ENCODE measurements at places on chromosomes 6 and 20.
A peak's percentile ranks its signal among the peaks of the same experiment; 100 is the strongest.

- DNase-seq, result peak; percentile 68
These were observed 124.2 kb downstream of the LY86 start for GRCh38 chr6:6712449-6713403.

GRCh38 chr20:50911030-50911429, 20.2 kb downstream of the ADNP start:
- DNase-seq, result no peak

- no peak for DNase-seq
These were observed 123.4 kb downstream of the LY86 start for GRCh38 chr6:6711832-6712448.

DNA sequence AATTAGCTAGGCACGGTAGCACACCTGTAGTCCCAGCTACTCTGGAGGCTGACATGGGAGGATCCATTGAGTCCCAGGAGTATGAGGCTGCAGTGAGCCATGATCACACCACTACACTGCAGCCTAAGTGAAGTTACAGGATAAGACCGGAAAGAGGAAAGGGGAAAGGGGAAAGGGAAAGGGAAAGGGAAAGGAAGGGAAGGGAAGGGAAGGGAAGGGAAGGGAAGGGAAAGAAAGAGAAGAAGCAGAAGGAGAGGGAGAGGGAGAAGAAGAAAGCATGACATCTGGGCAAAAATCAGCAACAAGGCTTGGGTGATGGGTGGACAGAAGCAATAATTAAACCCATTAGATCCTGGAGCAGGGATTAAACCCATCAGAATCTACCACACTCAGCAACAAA, 101.7 kb upstream of the RAB32 start:
- DNase-seq, result no peak

DNA sequence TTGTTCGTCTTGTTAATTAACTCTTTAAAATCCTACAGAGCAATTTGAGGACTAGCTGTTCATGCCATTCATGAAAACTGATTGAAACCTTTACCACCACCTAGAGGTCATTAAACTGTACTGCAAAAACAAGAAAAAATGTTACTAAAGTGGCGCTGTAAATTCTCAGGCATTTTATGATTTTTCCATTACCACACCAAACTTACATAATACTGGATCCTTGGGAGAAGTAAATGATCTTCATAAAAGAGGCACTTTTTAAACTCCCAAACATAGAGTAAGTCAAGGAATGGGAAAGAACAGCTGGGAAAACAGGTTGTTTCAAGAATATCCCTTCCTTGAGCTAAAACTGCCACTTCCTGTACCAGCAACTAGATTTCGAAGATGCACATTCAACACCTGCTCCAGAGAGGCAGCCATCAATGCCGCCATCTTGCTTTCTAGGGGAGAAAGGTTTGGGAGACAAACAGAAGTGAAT, 54.3 kb downstream of the MYLIP start:
- DNase-seq, result peak; percentile 19

DNA sequence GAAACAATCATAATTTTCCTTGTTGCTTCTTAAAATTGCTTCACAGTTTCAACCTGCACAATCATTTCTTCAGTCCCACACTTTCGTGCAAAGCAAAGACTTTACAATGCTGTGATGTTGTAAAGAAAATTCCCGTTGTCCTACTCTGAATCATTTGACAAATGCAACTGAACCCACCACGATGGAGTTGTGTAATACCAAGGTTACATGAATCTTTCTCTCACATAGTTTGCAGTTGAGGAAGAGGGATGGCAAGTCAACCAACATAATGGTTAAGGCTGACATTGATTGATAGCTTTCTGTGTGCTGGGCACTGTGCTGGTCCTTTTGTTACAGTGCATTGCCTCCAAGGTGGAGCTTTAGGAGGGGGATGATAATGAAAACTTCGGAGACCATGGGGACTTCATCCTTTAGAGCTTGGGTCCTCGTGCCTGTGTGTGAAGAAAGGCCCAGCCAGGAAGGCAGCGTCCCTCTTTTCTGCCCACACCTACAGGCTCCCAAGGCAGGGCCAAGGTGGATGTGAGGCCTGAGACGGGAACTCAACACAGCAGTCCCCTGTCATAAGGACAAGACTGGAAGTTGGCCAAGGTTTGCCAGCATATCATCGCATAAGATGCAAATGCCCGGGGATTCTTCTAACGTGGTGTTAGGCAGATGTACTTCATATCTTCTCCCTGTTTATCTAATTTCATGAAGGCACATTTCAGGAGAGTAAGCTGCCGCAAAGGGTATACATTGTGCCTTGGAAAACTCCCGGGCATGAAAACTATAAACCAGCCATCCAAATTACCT, 96.9 kb downstream of the LY86 start:
- no peak for DNase-seq

GRCh38 chr6:43807228-43808061, 37.4 kb downstream of the VEGFA start:
- no peak for DNase-seq

GRCh38 chr20:14569641-14570040, 232.2 kb upstream of the FLRT3 start:
- DNase-seq, result peak; percentile 5

- DNase-seq, result no peak
These were observed 79.1 kb downstream of the LRRC1 start for GRCh38 chr6:53873922-53874321.

DNA sequence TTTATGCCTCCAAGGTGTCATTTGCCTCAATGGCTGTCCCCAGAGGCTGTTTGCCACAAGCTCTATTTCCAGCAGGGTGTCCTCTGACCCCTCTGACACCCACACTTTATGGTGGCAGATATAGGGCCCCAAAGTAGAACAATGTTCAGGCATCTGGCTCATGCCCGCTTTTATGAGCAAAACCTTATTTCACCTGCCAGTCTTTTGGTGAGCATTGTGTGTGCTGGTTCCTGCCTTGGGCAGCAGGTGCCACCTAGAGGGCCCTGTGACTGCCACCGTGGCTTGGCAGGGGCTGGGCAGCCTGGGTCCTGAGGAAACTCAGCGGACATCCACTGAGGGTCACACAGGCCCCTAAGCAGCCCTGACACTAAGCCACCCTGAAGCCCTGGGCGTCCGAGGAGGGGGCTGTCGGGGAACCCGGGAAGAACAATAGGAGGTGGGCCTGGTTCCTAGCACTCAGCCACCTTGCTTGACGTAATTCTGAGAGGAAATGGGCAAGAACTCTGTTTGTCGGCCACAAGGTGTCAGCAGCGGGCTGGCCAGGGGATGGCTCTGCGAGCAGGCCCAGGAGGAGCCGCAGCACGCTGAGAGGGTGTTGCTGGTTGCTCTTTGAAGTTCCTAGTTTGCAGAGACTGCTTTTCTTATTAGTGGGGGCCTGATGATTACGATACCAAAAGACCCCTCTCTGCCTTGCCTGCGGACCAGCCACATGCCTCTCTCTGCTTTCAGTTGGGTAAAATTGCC, 148.9 kb downstream of the SCML4 start:
- peak; percentile 70 for DNase-seq

GRCh38 chr6:29924287-29924686, 18.0 kb upstream of the HLA-A start:
- no peak for DNase-seq

DNA sequence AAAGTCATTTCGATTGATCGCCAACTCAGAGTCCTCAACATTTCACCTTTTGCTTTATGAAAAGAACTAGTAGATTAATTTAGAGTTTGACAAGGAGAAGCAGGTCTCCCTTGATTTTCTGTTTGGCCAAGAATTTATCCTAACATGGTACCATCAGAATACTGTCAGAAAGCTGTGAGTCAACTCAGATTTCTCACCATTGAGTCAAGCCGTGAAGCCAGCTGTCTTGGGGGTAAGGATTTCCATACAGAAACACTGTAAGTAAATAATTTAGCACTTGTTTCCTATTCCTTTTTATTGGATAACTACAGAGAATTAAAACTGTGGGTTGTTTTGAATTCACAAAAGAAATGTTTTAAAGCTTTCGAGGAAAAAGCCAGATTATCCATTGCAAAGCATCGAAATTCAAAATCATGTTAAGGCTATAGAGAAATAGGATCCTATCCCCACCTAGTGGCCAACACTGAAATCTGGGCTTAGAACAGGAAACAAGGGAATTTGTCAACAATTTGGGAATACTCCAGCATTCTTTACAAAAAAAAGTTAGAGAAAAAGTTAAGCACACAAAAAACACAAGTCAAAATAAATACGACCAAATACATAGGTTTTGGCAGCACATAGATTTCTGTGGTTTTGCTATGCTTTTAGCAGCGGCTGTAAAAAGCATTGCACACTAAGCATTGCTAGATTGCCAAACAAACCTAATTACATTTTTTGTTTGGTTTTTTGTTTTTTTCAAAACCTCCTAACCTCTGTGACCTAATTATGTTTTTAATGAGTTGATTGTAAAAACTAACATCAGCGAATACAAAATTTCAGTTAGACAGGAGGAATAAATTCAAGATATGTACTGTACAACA, 44.2 kb downstream of the COL11A2 start:
- peak; percentile 32 for DNase-seq

DNA sequence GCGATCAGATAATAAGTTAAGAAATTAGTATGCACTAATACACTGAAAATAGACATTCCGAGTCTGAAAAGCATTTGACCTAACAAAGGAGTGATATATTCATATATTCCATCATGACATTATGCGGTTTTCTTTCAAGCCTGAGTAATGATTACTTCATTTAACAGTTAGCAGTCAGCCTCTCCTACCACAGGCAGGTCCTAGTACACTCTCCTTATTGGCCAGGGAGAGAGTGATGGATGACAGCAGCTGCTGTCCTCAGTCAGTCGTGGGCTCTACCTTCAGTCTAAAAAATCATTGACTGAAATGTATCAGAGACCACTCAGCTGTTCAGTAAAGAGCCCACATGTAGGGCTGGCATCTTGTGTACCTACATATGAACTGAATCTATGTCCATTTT, 33.2 kb upstream of the VGLL2 start:
- peak; percentile 32 for DNase-seq

GRCh38 chr6:169589293-169589692, 112.5 kb downstream of the WDR27 start:
- DNase-seq, result peak; percentile 80

DNA sequence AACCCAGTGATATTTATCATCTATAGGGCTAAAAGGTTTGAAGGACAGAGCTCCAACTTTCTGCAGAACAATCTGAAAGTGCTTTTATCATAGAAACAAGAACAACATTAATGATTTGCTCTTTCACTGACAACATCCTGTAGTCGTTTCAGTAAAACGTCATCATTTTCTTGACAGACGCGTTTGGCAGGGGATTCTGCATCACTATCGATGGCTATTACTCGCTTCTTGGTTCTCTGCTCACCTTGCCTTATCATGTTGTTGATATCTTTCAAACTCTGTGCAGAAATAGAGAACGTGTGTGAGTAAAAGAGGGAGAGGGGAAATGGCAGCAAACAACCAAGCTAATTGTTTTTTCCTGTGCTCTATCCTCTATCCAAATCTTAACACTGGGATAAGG, 47.1 kb upstream of the SAMHD1 start:
- DNase-seq, result no peak

DNA sequence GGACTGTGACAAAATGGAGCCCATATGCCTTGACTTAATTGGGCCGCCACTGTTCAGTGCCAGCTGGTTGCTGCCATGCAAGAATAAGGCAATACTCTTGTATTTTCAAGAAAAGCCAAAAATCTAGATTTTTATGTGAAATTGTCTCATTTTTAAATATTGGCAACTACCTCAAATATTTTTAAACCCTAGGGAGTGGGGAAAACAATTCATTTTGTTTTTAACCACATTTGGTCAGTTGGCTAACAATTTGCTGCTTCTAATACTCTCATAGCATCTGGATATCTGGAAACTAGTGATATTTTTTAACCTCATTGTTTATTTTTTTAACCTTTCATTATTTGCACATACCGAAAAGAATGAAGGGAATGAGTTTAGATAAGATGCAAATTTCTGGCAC, 91.0 kb downstream of the EYA2 start:
- no peak for DNase-seq

- DNase-seq, result peak; percentile 44
These were observed 8.1 kb upstream of the TSPYL1 start for GRCh38 chr6:116287689-116288282.

DNA sequence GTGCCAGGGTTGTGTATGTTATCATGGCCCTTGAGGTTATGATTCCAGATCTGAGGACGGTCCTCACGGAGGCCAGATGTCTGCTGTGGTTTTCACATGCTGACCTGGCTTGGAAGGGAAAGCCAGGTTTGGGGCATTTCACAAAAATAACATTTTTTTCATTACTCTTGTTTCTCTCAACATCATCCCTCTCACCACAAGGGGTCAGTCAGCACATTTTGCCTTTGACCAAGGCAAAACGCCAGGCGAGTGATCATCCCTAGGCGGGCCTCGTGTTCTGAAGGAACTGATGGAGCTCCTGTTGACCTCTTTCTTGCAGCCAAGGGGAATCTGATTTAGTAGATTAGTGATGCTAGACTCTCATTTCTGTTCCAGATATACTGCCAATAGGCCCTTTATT, 133.5 kb downstream of the TBC1D7 start:
- peak; percentile 22 for DNase-seq

DNA sequence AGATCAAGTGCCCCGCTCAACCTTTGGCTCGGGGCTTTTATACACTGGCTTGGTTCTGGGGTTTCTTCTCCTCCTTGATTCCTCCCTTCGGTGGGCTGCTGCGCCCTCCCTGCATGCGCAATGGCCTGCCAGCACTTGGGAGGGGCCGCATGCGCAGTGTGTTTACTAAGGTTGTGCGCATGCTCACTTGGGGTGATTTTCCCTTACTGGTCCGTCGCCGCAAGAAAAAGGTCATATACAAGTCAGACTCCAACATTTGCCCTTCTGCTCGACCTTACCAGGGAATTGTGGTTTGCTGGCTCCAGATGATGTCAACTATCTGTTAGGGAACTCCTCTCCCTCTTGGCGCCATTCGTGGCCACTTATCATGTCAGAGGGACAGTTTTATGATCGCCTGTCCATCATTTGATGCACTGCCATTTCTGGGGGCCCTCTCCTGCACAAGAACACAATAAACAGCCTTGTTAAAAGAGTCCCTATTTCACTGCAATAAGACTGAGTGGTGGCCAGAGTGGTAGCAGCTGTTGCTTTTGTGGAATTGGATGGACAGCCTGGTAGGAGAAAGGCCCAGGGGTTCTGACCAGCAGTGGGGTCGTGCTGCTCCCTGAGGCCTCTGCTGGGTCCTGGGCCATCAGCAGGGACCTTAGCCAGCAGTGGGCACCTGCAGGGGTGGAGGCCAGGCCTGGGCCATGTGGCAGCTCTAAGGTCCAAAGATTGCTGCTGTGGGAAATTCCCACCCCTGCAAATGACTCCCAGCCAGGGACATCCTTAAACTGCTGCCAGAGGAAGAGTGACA, 2.8 kb upstream of the LBP start:
- no peak for DNase-seq

DNA sequence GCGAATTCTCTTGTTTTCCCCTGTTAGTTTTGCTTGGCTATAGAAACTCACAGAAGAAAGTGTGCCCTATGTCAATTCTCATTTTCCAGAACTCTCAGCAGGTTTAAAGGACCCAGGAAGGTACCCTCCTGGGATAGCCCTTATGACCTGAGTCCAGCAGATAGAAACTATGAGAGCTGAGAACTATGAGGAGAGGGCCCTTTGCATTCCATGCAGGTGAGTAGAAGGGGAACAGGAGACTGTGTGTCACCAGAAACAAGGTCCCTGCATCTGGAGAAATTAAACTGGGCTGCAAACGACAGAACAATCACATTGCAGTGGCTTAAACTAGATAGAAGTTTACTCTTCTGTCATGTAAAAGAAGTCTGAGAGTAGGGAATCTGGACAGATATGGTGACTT, 35.7 kb upstream of the SCUBE3 start:
- DNase-seq, result no peak

- DNase-seq, result no peak
These were observed 200.5 kb downstream of the SMOC2 start for GRCh38 chr6:168641446-168641845.

GRCh38 chr6:170225852-170226417, 64.9 kb downstream of the DLL1 start:
- DNase-seq, result no peak

GRCh38 chr20:52817981-52818380, 154.2 kb upstream of the TSHZ2 start:
- no peak for DNase-seq

All from astrocyte of the cerebellum (primary cell).